GM12892 (cell line): ENCODE measurements at places on chromosomes 6 and 20.

DNA sequence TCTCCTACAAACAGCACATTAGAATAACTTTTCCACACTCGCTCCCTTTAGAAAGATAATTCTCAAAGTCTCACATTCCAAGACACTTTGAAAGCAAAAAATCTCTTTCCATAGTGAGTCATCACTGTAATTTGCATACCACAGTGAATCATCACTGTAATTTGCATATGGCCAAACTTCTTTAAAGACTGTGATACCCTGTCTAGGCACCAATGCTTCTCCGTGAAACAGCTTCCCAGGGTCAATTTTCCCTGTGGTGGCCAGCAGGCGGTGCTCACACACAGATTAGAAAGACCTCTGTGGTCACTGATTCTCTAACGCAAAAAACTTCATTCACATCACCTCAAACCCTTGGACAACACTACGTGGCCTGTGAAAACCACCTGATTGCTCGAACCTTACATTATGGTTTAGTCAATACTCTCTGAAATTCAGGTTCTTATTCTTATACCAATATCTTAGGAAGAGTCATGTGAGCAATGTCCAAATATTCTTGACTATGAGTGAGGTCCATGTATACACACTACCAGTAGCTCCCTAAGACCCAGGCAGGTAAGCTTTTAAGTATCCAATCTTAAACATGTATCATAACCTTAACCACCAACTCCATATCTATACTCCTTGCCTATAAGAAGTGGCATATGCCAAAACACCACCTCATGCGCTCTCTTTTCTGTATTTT lies 78.5 kb upstream of the PHACTR1 start:
- no peak for DNase-seq

- no peak for DNase-seq
These were observed 281.6 kb upstream of the CITED2 start for GRCh38 chr6:139655783-139656705.

GRCh38 chr6:26126394-26127235 lies 39.4 kb downstream of the HFE start:
- DNase-seq: no peak

DNA sequence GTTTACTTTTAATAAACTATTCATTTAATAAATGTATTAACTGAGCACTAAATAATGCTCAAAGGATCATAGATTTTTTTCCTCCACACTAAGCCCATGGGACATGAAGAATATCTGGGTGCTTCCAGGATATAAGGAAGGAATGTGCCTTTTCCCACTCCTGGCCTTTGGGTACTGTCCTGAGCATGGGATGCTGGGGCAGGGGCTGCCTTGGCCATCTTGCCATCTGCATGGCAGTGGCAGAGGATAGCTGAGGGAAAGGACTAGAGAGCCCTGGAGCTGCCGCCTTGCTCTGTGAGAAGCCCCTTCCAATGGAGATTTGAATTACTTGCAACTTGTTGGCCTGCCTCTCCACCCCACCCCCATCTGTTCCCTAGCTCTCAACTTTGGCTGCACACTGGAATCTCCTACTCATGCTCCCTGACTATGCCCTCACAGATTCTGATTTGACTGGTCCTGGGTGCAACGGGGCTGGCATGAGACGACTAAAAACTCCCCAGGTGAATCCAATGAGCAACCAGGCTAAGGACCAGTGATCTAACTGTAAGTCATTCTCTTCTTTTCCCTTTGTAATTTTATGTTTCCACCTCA lies 15.6 kb downstream of the DDRGK1 start:
- no peak for DNase-seq

- DNase-seq: no peak
These were observed 355 bp upstream of the AKAP7 start for GRCh38 chr6:131134980-131135243.

- DNase-seq: no peak
These were observed 171.7 kb upstream of the PDE10A start for GRCh38 chr6:165834613-165835259.

DNA sequence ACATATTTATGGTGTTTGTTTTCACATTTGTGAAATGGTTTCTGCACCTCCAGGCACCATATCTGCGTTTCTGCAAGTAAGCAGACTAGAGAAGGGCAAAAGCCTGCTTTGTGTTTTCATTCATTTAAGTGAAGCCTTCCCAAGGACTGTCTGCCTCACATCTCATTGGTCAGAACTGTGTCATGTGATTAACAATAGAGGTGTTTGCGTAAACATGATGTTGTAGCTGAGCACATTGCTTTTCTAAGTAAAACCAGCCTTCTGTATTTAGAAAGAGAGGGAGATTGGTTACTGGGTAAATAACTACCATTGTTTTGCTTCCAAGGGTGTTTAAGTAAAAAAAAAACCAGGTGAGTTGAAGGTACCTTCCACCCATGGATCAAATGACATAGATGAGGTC lies 39.7 kb downstream of the SH3BGRL2 start:
- no peak for DNase-seq

DNA sequence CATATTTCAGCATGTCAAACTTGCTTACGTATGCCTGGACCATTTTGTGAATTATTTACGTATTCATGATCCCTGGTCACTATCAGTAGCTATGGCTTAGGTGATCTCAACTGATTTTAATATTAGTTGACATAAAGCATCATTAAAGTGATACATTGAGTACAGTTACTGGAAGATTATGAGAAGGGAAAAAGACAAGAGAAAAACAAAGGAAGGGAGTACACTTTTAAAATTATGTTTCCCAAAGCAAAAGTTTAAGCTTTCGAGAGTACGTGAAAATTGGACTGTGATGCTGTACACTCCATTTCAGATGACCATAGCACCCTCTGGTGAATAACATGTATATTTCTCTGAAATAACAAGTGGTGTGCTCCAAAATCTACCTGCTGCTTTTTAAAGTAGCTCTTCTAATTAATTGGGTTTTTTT lies 215.0 kb upstream of the HSF2 start:
- no peak for DNase-seq

DNA sequence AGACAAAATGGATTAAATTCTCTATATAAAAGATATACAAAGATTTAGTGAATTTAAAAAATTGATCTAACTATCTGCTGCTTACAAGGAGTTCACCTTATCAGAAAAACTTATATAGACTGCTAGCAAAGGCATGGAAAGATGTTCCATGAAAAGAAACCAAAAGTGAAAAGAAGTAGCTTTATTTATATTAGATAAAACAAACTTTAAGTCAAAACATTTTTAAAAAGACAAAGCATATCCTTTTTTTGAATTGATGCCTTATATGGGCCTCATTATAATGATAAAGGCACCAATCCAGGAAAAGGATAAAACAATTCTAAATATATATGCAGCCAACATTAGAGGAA lies 334.2 kb downstream of the MEI4 start:
- no peak for DNase-seq

- DNase-seq: no peak
These were observed 9.5 kb upstream of the SMIM8 start for GRCh38 chr6:87312860-87313259.

- no peak for DNase-seq
These were observed 12.2 kb downstream of the FGD2 start for GRCh38 chr6:37017606-37018197.

GRCh38 chr6:81842254-81842653 lies 89.8 kb upstream of the TENT5A start:
- no peak for DNase-seq
